ENCODE measurements at places on chromosomes 1 and 21. TPM values are rescaled to one million over a fixed set of nuclear protein-coding genes. Genes with fewer than 3 reads are reported as not detected.

DNA sequence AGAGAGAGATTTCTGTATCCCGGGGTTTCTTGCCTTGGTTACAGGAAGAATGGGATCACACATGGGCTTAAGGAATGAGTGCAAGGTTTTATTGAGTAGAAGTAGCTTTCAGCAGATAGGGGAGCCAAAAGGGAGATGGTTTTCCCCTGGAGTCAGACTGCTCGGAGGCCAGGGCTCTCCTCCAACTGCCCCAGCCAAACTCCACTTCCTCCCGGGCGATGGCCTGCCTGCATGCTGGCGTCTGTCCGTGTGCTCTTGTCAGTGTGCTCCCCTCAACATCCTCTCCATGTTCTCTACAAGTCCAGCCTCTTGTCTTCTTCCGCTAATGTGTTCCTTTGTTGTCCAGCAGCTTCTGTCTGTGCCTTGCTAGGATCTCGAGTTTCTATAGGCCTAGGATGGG lies 421.3 kb upstream of the ADGRL2 start:
- DNase-seq: no peak

DNA sequence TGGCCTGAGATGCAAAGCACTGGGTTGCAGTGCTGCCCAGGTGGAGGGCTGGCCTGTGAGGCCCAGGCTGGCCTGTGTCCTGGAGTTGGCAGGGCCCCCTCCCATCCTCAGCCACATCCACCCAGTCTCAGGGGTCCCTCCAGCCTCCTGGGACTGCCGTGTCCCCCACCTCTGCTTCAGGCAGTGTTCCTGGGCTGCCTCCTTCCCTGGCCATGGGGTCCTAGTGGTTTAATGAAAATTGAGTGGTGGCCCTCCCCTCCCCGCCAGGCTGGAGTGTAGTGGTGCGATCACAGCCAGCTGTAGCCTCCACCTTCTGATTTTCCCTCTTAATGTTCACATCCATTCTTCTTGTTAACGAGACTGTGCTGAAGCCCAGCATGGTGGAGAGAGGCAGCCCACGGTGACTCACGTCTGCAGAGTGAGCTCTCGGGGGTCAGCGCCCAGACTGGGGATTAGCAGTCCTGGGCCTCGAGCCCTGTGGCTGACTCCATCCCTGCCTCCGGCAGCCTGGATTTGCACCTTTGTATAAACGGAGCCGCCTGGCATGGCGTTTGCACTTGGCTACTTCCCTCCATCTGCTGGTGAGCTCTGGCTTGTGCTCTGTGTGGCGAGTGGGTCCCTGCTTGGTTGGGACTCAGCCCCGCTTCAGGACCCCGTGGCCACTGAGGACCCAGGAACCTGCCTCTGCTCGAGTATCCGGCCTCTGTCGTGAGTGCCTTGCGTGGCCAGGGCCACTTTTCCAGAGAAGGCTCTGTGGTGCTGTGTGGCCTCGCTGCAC lies 6.9 kb downstream of the MIB2 start:
- DNase-seq: no peak

GRCh38 chr1:203586496-203587081 lies 40.0 kb upstream of the ATP2B4 start:
- no peak for DNase-seq

- DNase-seq: no peak
Observed at GRCh38 chr1:63461661-63462230, 61.3 kb downstream of the ITGB3BP start.

GRCh38 chr1:82423174-82423815 lies 622.6 kb downstream of the ADGRL2 start:
- DNase-seq: no peak

DNA sequence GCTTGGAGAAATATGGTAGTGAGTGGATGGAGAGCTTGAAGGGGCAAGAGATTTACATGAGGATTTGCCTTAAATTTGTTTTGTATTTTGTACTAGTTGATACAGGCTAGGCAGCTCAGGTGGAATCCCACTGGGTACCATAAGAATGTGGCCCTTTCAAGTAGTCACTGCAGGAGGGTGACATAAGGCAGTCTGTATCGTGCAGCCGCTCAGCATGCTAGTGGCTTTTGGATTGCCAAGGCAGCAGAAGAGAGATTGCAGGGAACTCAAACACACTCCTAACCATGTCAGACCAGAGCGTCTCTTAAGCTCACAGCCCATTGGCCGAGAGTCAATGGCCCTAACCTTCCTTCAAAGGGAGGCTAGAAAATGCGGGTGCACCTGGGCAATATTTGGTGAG lies 420.0 kb downstream of the ADGRL2 start:
- no peak for DNase-seq

The ADAM30 gene
- total RNA-seq: not detected

The RUNX1 gene
- total RNA-seq: 54.0 TPM

The OR14A16 gene
- total RNA-seq: not detected
